ENCODE measurements at places on chromosomes 11 and 22. TPM values are rescaled to one million over a fixed set of nuclear protein-coding genes. Genes with fewer than 3 reads are reported as not detected.

Gene RAB36
- 1.0 TPM for total RNA-seq

Gene NXPE2
- total RNA-seq: 0.18 TPM

Gene ART1
- total RNA-seq: 5.7 TPM

Gene EP300
- 34.8 TPM for total RNA-seq

Gene KRTAP5-4
- total RNA-seq: not detected

Gene MS4A2
- total RNA-seq: 0.40 TPM

Gene WEE1
- total RNA-seq: 25.4 TPM

Gene PTPN5
- 0.18 TPM for total RNA-seq

Gene SAA2
- not detected for total RNA-seq

Gene SLC22A6
- not detected for total RNA-seq

Gene APOL6
- total RNA-seq: 2.6 TPM

Gene BBS1
- total RNA-seq: 18.8 TPM

Gene MS4A6E
- total RNA-seq: not detected

Gene CCDC87
- total RNA-seq: 0.09 TPM

Gene TEX54
- not detected for total RNA-seq

Gene INS
- not detected for total RNA-seq

Gene HORMAD2
- not detected for total RNA-seq

Gene DNAJB7
- not detected for total RNA-seq

Gene SCGB1A1
- total RNA-seq: not detected

Gene SEPTIN5
- total RNA-seq: 67.6 TPM

Gene OR8K1
- not detected for total RNA-seq

Gene CD44
- total RNA-seq: 75.0 TPM

Gene MYBPC3
- total RNA-seq: 0.13 TPM

Gene BCO2
- 8.3 TPM for total RNA-seq

Gene MMP10
- total RNA-seq: not detected

Gene BTG4
- total RNA-seq: not detected

Gene OR51V1
- total RNA-seq: not detected

Gene C11orf86
- not detected for total RNA-seq

Gene SLC5A4
- 0.49 TPM for total RNA-seq

Gene APOA4
- not detected for total RNA-seq

Gene SCGB1D2
- total RNA-seq: not detected

Gene PATE4
- total RNA-seq: not detected

Gene MISFA
- 4.3 TPM for total RNA-seq

Gene RFPL1
- total RNA-seq: not detected

Gene ANKK1
- 0.09 TPM for total RNA-seq

Gene SLC22A8
- not detected for total RNA-seq

Gene MOGAT2
- not detected for total RNA-seq

Gene KRTAP5-10
- not detected for total RNA-seq

Gene REXO2
- total RNA-seq: 52.4 TPM

Gene SHANK2
- total RNA-seq: 1.1 TPM

Gene GRIK4
- 0.09 TPM for total RNA-seq

Gene CCS
- 32.1 TPM for total RNA-seq

Gene PHLDB1
- total RNA-seq: 52.5 TPM

Gene RFPL3
- total RNA-seq: not detected

Gene ISX
- not detected for total RNA-seq
